Activated T-cell treated with anti-CD3 and anti-CD28 coated beads, Interleukin-2, amount 50 U/mL, for 24 hours (primary cell): ENCODE measurements at places on chromosomes 5 and 9.

DNA sequence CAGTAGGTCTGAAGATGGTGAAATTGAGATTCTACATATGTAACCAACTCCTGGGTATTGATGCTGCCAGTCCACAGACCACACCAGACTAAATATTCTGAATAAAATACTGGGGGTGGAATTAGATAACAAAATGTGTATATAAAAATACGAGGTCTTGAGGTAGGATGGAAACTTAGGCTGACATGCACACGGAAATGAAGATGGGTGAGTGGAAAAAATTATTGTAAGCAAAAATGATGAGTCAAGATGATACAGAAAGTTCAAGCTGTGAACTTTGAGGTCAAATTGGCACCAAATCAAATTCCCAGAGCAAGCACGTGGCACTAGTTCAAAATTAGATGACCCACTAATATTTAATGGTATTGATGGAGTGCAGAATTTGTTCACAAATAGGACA is 713.4 kb upstream of the ACO1 start:
- DNase-seq, result no peak

DNA sequence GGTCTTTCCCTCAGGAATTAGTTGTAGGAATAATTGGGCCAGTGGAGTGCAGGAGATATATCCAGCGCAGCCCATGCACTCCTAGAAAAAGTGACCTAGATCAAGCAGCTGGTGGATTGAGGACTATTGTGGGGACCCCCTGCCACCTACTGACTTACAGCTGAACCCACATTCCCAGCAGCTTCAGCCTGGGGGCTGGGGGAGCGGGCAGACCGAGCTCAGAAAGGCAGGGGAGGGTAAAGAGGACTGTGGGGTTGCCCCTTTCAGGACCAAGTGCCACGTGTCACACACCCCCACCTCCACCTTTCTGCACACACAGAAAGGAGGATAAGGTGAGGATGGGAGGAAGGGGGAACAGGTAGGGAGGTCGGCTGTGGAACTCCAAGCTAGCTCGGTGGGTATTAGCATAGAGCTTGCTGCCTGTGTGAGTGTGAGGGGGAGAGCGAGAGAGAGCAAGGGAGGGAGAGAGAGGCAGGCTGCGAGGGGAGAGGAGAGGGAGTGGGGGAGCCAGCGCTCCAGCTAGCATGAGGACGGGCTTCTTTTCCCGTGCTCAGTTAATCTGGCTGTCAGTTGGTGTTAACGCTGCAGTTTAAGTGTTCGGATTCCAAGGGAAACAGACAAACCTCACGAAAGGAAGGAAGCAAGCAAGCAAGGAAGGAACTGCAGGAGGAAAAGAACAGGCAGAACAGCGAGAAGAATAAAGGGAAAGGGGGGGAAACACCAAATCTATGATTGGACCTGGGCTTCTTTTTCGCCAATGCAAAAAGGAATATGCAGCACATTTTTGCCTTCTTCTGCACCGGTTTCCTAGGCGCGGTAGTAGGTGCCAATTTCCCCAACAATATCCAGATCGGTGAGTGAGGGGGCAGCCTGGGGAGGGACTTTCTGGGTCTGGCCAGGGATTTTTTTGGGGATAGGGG is at the start of gene GRIA1:
Gene GRIA1 (plus strand): TSS at position 553 of the 920 bp plus-strand sequence.
- DNase-seq, result no peak

- no peak for DNase-seq
Measured at GRCh38 chr5:93099902-93100347, 481.1 kb downstream of the NR2F1-AS1 start.

GRCh38 chr9:4344946-4345345 is 45.1 kb upstream of the GLIS3 start:
- peak; percentile 40 for DNase-seq

GRCh38 chr9:92480291-92480771 is 2.0 kb downstream of the ASPN start:
- no peak for DNase-seq

- DNase-seq, result no peak
Measured at GRCh38 chr5:149060325-149060724, 2.5 kb downstream of the SH3TC2 start.

GRCh38 chr5:96300976-96301375 is 132.1 kb downstream of the PCSK1 start:
- DNase-seq, result no peak
